Umbilical cord (tissue), 2 donors: ENCODE measurements at places on chromosomes 1 and 21.

DNA sequence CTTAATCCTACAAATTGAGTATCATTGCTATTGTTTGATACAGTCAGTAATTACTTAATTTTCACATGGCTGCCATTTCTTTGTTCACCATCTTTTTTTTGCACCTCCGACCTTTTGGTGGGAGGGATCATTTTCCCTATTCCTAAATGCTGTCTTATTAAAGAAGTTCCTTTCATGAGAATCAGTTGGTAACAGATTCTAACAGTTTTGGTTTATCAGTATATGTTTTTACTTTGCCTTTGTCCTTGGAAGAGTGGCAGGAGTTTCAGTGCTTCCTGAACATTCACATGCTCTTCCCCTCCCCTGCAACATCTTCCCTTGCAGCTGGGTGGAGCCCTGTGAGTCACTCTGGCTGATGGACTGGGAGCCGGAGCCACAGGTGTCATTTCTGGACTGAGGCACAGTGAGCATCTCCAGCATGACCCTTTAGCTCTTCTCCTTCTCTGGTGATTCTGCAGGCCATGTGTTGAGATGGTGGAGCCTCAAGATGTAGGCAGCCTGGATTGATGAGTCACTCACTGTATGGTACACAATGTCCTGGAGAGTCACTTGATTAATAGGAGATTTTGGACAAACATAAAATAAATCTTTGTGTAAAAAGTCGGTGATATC lies 217.7 kb downstream of the URB2 start:
- DNase-seq = no peak

DNA sequence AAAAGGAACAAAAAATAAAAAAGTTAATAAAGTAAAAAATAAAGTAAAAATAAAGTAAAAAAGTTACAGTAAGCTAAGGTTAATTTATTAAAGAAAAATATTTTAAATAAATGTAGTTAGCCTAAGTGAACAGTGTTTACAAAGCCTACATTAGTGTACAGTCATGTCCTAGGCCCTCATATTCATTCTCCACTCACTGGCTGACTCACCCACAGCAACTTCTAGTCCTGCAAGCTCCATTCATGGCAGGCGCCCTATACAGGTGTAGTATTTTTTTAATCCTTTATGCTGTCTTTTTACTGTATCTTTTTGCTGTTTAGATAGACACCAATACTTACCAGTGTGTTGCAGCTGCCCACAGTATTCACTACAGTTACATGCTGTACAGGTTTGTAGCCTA lies 12.4 kb downstream of the ADAR start:
- DNase-seq = no peak

GRCh38 chr1:223718850-223719249 lies 6.5 kb downstream of the CAPN2 start:
- peak; percentile 58 for DNase-seq

- no peak for DNase-seq
These were observed 24.2 kb downstream of the HSPA13 start for GRCh38 chr21:14358775-14359174.

DNA sequence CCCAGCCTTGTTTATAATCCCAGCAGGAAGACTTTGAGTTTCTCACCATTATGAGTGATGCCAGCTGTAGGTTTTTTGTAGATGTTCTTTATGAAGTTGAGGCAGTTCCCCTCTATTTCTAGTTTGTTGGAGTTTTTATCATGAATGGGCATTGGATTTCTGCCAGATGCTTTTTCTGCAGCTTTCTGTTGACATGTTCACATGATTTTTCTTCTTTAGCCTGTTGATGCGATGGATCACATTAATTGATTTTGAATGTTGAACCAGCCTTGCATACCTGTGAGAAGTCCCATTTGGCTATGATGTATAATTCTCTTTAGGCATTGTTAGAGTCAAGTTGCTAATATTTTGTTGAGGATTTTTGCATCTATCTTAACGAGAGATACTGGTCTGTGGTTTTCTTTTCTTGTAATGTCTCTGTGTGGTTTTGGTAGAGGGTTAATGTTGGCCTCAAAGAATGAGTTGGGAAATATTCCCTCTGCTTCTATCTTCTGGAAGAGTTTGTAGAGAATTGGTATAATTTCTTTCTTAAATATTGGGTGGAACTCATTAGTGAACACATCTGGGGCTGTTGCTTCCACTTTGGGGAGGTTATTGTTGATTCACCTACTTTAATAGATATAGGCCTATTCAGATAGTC lies 33.2 kb downstream of the ZBTB40 start:
- no peak for DNase-seq

DNA sequence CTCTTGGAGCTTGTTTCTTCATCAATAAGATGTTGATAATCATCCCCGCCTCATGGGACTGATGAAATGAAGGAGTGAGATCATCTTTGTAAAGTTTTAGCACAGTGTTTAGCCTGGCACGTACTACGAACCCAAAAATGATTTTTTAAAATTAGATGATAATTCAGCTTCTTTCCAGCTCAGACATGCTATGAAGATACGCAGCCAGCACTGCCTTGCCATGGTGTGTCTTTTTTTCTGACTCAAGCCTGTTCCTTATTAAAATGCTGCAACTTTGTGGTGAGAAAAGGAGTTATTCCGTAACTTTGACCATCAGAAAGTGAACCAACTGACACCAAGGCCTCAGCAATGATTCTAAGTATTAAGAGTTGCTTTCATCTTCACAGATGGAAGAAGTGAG lies 269.0 kb downstream of the LTN1 start:
- DNase-seq = no peak

GRCh38 chr1:213186168-213186567 lies 135.1 kb downstream of the RPS6KC1 start:
- DNase-seq = no peak

DNA sequence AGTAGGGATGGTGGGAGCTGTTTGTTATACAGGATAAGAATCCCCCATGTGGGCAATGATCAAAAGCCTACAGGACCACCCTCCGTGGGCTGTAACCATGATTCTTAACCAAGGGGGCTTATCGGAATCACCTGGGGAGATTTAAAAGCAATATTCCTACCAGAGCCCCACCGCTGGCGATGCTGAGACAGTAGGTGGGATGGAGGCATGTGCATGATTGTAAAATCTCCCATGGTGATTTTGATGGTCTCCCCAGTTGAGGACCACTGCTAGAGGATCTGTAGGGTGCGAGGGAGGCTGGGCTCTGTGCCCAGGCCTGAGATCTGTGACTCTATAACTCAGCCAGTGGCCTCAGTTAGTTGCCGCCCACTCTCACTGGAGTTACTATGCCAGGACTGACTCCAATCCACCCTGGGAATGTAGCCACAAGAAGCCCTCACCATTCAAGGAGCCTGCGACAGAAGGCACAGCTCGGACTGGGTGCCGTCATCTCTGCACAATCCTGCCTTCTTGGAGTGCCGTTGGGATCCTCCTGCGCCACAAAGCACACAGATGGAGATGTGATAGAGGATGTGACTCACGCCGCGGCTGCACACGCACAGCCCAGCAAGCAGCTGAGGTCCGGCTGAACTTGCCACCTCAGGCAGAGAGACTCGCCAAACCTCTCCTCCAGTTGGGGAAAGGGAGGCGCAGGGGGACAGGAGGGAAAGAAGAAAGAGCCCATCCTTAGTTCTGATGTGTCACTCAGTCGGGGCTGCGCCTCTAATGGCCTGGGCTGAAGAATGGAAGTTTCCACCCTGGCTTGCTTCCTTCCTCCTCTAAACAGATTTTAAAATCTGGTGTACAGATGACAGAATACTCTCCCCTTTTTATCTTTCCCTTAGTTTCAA lies 26.5 kb downstream of the AKNAD1 start:
- peak; percentile 10 for DNase-seq

DNA sequence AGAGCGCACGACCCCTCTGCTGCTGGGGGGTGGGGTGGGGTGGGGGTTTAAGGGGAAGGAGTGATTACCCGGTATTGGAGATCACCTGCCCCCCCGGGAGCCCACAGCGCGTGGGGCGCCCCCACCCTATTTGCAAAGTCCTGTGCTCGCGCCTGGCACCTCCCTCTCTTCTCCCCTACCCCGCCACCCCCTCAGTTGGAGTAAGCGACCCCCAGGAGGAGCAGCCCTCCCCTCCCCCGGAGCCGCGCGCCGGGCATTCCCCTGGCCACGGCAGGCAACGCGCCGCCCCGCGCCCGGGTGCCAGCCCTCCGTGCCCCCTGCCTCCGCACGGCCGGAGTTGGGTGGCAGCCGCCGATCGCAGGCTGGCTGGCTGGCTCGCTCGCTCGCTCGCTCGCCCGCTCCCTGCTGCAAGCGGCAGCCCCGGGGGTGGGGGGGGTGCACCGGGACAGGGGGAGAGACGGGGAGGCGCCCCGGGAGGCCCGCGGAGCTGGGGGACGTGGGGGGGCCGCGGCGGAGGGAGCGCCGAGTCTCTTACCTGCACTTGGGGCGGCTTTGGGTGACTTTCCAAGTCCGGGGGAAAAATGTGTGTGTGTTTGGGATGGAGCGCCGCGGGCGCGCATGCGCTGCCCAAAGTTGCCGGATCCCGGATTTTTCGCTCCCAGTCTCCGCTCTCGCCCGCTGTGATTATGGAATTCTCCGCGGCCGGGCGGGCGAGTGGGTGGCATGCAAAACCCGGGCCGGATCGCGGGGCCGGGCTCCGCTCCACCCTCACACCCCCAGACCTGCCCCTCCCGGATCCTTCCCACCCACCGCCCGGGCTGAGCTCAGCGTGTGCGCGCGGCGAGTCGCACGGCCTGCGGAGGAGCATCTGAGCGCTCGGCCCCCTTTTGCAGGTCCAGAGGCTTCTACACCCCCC lies at the start of gene CASZ1:
TSS of gene CASZ1 (minus strand) at position 618 of the 916 bp plus-strand sequence. CDS start 102,757 bp downstream, outside the sequence.
- DNase-seq = peak; percentile 83

- no peak for DNase-seq
These were observed 113.7 kb downstream of the ZNF281 start for GRCh38 chr1:200296091-200296661.

DNA sequence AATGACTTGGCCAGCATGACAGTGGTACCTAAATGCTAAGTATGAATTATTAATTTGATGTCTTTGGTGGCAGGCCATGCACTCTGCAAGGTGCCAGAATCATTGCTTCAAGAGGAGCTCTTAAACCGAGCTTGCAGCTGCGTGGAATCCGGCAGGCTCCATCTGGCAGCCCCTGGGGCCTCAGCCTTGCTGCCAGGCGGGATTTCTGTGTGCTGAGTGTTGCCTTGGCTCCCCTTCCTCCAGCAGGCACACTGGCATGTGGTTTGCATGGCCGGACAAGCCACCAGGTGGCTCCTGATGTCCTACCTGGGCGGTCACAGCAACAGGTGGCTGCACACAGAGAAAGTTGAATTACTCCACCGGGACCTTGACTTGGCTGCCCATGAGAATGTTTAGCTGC lies 155.4 kb downstream of the URB2 start:
- DNase-seq = peak; percentile 52

DNA sequence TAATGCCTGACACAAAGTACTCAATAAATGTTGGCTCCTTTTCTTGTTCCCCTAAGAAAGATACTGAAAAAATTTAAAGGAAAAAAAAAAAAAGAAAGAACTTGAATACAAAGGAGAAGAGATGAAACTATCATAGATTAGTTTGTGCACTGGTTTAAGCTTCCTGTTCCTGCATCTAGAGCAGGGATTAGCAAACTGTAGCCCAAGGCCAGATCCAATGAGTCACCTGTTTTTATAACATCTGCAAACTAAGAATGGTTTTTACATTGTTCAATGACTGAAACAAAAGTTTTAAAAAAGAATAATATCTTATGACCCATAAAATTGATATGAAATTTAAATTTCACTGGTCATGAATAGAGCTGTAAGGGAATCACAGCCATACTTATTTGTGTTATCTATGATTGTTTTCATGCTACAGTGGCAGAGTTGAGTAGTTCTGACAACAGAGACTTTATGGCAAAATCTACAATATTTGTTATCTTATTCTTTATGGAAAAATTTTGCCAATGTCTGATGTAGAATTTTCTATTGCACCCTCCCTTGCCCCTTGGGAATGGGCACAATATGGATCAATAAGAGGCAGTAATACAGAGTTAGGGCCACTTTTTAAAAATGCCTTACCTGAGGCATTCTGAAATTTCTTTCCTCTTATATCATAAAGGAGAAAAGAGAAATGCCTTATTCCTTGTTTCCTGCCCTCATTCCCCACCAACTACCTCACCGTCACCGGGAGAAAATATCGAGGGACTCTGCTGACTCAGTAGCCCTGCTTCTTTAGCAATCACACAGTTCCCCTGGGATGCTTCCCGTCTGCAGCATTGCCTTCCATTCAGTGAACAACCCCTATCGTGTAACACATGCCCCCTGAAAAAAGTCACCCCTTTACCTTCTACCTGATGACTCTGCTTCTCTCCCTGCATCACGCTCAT lies 50.6 kb downstream of the WDR64 start:
- no peak for DNase-seq

GRCh38 chr21:33753886-33754285 lies 111.6 kb downstream of the ITSN1 start:
- peak; percentile 28 for DNase-seq
